ENCODE measurements at places on chromosomes 13 and 19.
A peak's percentile ranks its signal among the peaks of the same experiment; 100 is the strongest.

DNA sequence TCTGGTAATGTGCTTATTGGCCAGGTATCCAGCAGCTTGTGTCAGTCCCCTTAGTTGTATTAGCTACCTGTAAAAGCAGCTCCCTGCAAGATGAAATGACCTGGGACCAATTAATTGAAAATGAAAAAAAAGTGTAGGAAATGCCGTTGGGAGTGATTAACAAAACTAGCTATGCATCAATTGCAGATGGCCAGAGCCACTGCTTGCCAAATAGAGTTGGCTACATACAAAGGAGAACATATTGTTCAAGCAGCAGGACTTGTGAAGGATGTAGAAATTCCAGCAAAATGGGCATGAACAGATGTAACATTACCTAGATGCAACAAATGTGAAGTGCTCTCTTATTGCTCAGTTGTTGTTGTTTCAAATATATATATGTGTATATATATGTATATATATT is 300.5 kb downstream of the PCDH17 start:
- DNase-seq, result no peak

- DNase-seq, result no peak
Measured at GRCh38 chr19:50743537-50743936, 20.4 kb downstream of the CLEC11A start.

DNA sequence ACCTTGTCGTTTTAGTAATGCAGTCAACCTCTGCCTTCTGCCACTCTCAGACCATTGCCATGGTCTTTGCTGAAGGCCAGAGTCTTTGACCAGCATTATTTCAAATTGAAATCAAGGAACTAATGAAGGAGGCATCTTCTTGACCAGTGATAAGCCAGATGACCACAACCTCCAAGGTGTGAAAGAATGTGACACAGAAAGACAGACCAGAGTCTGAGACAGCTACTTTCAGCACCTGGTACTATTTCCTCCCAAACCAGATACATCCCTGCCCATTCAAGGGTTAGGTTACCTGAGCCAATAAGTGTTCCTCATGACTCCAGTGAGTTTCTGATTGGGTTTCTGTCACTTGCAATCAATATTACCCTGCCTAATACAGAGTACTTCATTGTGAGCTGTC is 20.3 kb upstream of the RNASEH2B start:
- DNase-seq, result no peak

DNA sequence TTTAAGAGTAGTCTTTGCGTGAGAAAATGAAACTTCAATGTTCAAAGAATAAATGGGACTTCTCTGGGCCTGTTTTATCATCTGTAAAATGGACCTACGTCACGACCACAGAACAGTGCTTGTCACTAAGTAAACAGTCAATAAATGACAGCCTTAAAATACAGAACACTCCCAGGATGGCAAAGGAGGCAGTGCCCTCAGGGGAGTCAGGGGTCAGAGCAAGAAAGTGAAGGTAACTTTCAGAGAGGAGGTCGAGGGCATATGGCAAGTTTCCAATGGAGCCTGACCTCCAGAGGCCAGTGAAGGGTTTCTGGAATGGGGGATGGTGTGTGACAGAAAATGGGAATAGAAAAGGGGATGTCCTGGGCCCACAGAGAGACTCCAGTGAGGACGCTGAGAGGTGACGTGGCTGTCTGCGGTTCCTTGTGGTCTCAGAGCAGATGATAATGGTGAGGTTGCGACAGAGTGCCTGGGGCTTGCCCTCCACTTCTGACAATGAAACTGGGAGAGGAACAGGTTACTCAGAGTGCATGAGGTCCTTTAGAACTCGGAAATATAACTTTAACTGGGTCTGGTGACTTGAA is 91.8 kb downstream of the UBL3 start:
- peak; percentile 75 for DNase-seq

DNA sequence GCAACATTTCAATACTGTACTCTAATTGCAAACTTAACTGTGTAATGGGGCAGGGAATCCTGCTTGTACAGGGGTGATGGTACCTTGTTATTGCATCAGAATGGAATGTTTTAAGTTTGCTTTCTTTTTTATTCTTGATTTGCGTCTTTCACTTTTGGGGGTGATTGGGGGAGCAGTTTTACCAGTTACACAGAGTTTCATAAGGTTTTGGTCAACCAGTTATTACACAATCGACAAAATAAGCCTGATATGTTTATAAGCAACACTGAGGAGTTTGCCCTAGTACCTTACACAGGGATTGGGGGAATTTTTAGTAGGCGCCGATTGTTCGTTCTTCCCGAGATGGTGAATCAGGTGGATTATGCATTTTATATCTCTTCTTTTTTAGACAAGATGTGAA is 2.7 kb downstream of the KLF5 start:
- no peak for DNase-seq

DNA sequence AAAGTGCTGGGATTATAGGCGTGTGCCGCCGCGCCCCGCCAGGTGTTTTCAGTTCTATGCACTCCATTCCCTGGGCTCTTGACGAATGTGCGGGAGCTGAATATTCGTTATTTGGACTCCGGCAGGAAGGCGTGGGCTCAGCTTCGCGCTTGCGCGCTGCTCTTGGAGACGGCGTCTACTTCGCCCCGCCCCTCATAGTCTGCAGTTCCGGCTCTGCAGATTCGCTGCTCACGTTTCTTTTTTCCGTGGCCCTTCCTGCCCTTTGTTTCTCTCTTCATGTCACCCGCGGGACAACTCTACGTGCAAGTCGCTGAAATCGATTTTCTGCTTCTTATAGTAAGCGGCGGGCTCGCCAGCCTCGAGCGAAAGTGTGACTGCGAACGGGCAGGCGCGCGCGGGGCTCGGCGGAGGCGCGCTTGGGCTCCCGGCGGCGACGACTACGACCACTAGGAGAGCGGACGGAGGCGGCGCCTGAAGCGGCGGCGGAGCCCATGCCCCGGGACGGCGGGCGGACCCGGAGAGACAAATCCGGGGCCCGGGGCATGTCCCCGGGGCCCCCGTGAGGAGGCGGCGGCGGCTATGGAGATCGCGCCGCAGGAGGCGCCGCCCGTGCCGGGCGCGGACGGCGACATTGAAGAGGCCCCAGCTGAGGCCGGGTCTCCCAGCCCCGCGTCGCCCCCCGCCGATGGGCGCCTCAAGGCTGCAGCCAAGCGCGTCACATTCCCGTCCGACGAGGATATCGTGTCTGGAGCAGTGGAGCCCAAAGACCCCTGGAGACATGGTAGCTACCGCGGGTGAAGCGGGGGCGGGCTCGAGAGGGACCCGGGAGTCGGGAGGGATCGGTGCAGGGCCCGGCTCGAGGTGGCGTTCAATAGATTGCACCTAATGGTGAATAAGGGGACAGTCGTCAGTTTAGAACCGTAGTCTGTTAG is at the start of gene PPP1R37:
TSS of gene PPP1R37 (plus strand) at position 433 of the 932 bp plus-strand sequence. CDS start at position 580, 147 bp downstream.
- DNase-seq, result peak; percentile 95
